ENCODE measurements at places on chromosomes 12 and 14. TPM values are rescaled to one million over a fixed set of nuclear protein-coding genes. Genes with fewer than 3 reads are reported as not detected.
A peak's percentile ranks its signal among the peaks of the same experiment; 100 is the strongest.

GRCh38 chr14:89283327-89284060, 133.5 kb downstream of the FOXN3 start:
- no peak overlapping the region for H3K27ac ChIP-seq
- H3K4me3 ChIP-seq = no peak overlapping the region
- H3K4me1 ChIP-seq = peaks cover 5% of the 10 kb centered on the region
- DNase-seq = no peak

Gene CLEC4D
- not detected for polyA plus RNA-seq

GRCh38 chr14:76413106-76413961, 37.4 kb downstream of the ESRRB start:
- no peaks in the 10 kb centered on the region for H3K27me3 ChIP-seq
- no peaks in the 10 kb centered on the region for H3K4me1 ChIP-seq
- no peak for DNase-seq
- H3K4me3 ChIP-seq = no peak overlapping the region

- no peaks in the 10 kb centered on the region for H3K36me3 ChIP-seq
- H3K27ac ChIP-seq = no peak overlapping the region
- no peak overlapping the region for H3K4me3 ChIP-seq
- no peaks in the 10 kb centered on the region for H3K4me1 ChIP-seq
- no peak for DNase-seq
Measured at GRCh38 chr12:20024194-20024593, 344.1 kb upstream of the PDE3A start.

DNA sequence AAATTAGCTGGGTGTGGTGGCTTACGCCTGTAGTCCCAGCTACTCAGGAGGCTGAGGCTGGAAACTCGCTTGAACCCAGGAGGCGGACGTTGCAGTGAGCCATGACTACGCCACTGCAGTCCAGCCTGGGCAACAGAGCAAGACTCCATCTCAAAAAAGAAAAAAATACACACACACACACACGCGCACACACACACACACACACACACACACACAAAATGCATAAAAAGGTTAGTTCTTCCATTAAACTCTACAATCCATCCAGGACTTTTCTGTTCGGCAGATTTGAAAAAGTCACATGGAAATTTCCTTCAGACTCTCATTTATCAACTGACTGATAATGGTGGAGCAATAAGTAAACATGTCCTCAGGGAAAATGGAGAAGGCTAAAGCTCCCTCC, 9.2 kb upstream of the VPS33A start:
- H3K27ac ChIP-seq = no peak overlapping the region
- no peaks in the 10 kb centered on the region for H3K27me3 ChIP-seq
- H3K4me3 ChIP-seq = no peak overlapping the region
- peaks cover 8% of the 10 kb centered on the region for H3K4me1 ChIP-seq
- no peak for DNase-seq
- H3K36me3 ChIP-seq = no peaks in the 10 kb centered on the region

Gene OR4E2
- polyA plus RNA-seq = not detected

Gene TMTC2
- polyA plus RNA-seq = 8.1 TPM

Gene PRPF39
- 14.6 TPM for polyA plus RNA-seq

GRCh38 chr14:94373708-94374107, 14.7 kb downstream of the SERPINA1 start:
- H3K36me3 ChIP-seq = no peaks in the 10 kb centered on the region
- no peaks in the 10 kb centered on the region for H3K4me1 ChIP-seq
- no peaks in the 10 kb centered on the region for H3K27me3 ChIP-seq
- no peak for DNase-seq

Gene OR6C2
- not detected for polyA plus RNA-seq

GRCh38 chr12:5514016-5514415, 82.1 kb downstream of the NTF3 start:
- H3K4me3 ChIP-seq = no peak overlapping the region
- no peak overlapping the region for H3K27ac ChIP-seq
- H3K4me1 ChIP-seq = peaks cover 20% of the 10 kb centered on the region
- no peaks in the 10 kb centered on the region for H3K27me3 ChIP-seq
- H3K36me3 ChIP-seq = no peaks in the 10 kb centered on the region

GRCh38 chr14:56808110-56808382, 2.2 kb downstream of the OTX2 start:
- no peaks in the 10 kb centered on the region for H3K27me3 ChIP-seq
- H3K36me3 ChIP-seq = no peaks in the 10 kb centered on the region
- DNase-seq = no peak
- H3K4me3 ChIP-seq = peak overlapping the region; percentile 44
- H3K27ac ChIP-seq = no peak overlapping the region

DNA sequence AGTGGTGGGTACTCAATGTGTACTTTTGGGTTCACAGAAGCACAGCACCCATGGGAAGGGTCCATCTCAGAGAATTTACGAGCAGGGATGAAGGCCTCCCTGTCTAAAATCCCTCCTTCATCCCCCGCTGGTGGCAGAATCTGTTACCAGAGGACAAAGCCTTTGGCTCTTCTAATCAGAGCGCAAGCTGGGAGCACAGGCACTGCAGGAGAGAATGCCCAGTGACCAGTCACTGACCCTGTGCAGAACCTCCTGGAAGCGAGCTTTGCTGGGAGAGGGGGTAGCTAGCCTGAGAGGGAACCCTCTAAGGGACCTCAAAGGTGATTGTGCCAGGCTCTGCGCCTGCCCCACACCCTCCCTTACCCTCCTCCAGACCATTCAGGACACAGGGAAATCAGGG, 1.5 kb upstream of the GPR162 start:
- H3K27me3 ChIP-seq = no peaks in the 10 kb centered on the region
- no peaks in the 10 kb centered on the region for H3K36me3 ChIP-seq
- peaks cover 8% of the 10 kb centered on the region for H3K4me1 ChIP-seq
- DNase-seq = no peak

Gene MGP
- polyA plus RNA-seq = 656 TPM
